ENCODE measurements at places on chromosomes 16 and 17.
A peak's percentile ranks its signal among the peaks of the same experiment; 100 is the strongest.

GRCh38 chr16:76226011-76226410, 51.2 kb upstream of the CNTNAP4 start:
- DNase-seq: peak; percentile 5

DNA sequence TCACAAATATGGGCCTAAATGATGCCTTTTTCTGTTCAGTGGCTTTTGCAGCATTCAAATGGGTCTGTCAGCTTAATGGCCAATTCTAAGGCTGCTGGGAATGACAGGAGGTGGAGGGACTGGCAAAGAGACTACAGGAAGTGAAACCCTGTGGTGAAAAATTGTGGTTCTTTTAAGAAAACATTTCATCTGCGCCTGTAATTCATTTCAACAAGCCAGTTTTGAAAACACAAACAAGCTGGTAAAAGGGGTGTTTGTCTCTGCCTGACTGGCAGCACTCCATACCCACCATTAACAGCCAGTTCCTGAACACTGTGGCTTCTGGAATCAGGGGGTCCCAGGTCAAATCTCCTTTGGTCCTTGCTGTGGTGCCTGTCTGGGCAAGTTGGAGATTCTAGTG, 3.6 kb upstream of the KDM8 start:
- no peak for DNase-seq

DNA sequence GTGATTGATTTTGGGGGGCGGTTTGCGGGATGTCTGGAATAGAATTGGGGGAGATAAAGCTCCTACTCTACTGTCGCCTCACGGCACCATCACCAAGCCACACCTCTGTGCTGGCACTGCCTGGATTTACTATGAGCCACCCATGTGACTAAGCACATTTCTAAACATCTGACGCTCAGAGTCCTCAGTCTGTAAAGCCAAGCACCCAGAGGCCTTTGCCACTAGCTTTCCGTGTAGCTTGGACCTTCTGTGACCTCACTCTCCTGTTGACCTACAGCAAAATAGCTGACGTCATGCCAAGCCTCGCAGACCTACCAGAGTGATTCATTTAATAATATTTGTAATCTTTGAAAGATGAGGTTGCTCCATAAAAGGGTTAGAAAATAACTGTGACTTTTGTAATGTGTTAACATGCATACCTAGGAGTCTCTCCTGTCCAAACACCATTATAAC, 38.5 kb upstream of the MYOCD start:
- no peak for DNase-seq

GRCh38 chr16:86193528-86194193, 294.7 kb downstream of the IRF8 start:
- no peak for DNase-seq

- DNase-seq: no peak
These were observed 109.1 kb upstream of the CDC42EP4 start for GRCh38 chr17:73420897-73421296.

- no peak for DNase-seq
These were observed 16.0 kb downstream of the CSNK1D start for GRCh38 chr17:82257473-82257872.

GRCh38 chr16:57652695-57653471, 15.2 kb upstream of the ADGRG3 start:
- no peak for DNase-seq

- DNase-seq: peak; percentile 54
These were observed 2.5 kb upstream of the CDH3 start for GRCh38 chr16:68642436-68643101.

DNA sequence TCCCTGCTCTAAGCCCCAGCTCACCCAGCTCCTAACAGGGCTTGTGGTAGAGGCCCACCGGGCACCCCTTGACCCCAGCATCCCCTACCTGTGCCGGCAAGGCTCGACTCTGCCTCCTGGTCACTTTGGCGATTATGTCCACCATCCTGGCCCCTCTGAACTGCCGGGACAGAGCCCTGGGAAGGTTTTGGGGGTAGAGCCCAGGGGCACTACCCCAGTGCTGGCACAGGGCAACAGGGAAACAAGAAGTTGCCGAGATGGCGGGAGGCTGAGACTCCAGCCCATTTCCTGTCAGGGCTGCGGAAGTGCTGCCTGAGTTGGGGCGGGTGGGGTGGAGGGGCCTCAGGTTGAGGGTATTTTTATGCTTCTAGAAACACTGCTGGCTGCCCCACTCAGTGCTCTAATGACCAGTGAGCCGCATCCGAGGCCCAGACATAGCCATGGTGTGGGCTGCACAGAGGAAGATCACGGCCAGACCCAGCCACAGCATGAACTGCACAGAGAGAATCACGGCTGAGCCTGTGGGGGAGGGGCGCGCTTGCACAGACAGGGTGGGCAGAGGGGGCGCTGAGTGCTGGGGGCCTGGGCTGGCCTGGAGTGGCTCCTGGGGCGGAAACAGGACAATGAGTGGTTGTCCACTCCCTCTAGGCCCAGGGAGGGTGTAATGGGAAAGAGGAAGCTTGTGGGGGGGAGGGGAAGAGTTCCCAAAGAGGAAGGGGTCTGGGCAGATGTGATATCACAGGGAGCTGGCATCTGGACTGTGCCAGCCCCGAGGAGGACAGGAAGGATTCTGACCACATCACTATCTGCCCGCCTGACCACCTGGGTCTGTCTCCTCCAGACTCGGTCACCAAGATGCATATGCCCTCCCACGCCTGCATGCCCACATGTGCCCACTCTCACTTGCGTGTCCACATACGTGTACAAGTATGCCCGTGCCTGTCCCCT, 22.3 kb downstream of the ARHGAP27 start:
- DNase-seq: no peak

DNA sequence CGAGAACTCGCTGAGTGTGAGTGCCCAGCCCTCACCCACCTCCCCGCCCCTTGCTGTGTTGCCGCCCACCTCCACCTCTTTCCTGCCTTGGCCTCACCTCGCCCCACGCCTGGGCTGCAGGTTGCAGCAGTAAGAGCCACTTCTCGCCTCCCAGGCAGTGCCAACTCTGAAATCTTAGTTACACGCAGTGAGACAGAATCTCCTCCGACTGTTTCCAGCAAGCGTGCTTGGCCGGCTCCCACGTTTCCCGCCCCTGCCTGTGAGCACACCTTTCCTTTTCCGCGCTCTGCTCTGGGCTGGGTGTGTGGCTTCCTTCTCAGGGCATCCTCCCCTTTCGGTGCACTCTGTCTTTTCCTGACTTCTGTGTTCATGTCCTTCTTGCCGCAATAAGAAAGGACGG, 5.7 kb downstream of the ENGASE start:
- no peak for DNase-seq

DNA sequence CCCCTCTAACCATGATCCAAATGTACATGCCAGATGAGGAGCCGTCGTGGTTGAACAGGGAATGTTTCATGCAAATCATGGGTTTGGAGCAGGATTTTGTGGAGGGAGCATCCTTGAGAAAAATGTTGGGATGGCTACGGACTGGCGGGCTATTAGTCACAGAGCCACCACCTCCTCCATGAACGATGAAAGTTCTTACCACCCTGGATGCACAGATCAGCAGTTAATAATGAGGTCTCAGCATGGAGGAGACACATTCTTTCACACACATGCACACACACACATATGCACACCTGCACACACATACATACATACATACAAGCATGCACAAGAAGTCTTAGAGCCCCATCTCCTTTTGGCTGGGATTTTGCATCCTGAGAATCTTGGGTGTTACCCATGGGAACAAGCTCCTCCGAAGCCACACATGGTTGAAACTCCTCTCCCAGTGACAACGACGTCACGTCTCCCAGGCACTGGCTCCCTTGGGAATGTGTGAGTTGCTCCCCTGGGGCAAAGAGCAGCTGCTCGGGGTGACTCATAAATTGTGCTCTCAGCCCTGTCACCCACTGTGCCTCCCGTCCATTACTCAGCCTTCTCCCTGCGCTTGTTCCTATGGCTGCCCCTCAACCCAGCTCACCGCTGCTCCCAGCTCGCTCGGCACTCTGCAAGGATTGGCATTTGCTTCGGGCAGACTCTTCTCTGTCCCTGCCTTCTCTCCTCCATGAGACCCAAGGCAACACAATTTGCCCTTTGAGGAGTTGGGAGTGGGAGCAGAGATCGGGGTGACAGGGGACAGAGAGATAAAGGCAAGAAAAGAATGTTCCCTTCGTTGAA, 344.6 kb downstream of the SOX9 start:
- DNase-seq: peak; percentile 90

GRCh38 chr16:12168074-12169000, 191.8 kb downstream of the SNX29 start:
- no peak for DNase-seq

GRCh38 chr17:82371333-82372248, at the start of gene UTS2R:
Gene UTS2R, plus strand, starts transcription at chr17:82371765. Its CDS starts 2,560 bp downstream, at chr17:82374325.
- no peak for DNase-seq

DNA sequence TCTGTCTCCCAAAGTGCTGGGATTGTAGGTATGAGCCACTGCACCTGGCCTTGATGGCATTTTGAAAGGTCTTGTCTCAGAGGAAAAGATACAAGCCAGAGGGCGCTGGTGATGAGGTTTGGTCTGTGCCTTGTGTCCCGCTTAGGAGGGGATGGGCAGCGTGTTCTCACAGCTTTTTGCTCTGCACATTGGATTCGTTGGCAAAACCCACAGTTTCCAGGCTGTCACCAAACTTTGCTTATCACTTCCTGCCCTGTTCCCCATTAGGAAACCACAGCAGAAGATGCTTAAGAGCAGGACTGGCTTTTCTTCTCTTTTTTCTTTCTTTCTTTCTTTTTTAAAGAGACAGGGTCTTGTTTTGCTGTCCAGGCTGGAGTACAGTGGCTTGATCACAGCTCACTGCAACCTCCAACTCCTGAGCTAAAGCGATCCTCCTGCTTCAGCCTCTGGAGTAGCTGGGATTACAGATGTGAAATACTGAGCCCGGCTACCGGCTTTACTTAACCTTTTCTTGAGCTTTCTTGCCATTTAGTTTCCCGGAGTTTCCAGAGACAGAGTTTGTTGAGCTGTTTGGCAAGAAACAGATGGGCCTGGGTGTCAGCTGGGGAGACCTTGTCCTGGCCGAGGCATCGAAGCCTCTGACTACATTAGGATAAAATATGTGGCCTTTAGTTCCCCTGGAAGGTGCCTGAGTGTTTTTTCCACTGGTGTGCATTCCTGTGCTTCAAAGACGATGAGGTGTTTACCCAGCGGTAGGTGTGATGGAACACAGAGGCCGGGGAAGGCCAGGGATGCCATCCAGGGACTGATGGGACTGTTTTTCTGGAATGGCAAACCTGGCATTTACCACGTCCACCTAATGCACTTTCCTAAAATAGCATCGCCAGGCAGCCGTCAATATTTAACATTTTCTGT, 112.9 kb downstream of the ABCC1 start:
- no peak for DNase-seq

DNA sequence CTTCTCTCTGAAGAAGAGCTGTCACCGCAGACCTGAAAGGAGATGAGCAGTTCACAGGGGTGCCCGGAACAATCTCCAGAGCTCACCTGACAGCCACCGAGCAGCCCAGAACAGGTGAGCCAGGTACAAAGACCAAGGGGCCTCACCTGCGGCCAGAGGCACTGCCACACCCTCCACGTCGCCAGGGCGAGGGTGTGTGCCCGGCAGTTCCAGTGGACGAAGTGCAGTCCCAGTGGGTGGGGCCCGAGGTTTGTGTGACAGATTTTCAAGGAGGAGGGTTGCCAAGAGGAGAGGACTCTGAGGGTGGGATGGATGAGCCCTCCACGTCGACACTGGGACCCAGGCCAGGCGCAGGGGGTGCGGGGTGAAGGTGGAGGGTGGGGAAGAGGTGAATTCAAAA, 61.7 kb downstream of the SMPD3 start:
- DNase-seq: no peak

DNA sequence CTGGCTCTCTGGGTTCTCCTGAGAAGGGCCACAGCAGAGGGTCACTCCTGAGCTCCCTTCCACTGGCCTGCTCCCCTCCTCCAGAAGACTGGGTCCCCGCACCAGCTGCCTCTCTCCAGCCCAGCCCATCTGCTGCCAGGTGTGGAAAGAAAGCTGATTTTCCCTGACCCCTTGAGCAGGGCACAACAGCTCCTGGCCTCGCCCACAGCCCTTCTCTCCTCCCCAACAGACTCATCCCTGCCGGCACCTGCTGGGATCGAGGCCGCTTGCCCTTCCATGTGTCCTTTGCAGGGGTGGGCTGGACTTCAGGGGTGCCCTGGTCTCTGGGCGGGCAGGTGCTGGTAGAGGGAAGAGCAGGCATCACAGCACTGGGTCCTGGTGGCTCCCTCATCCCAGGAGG, 4.8 kb upstream of the SMIM5 start:
- no peak for DNase-seq

DNA sequence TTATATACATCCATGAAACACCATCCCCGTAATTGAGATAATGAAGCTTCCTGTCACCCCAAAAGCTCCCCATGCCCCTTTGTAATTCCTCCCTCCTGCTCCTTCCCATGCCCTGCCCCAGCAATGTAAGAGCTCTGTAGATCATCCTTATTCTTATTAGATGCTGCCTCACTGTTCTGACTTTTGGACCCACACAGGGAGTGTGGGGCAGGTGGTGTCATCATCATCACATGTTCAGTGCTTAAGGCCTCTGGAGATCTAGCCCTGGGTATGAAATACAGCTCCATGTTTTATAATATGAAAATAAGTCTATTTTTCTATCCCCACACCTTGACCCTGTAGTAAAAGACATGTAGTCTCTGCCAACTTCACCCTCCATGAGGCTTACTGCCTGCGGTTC, 1.9 kb downstream of the XAF1 start:
- no peak for DNase-seq

DNA sequence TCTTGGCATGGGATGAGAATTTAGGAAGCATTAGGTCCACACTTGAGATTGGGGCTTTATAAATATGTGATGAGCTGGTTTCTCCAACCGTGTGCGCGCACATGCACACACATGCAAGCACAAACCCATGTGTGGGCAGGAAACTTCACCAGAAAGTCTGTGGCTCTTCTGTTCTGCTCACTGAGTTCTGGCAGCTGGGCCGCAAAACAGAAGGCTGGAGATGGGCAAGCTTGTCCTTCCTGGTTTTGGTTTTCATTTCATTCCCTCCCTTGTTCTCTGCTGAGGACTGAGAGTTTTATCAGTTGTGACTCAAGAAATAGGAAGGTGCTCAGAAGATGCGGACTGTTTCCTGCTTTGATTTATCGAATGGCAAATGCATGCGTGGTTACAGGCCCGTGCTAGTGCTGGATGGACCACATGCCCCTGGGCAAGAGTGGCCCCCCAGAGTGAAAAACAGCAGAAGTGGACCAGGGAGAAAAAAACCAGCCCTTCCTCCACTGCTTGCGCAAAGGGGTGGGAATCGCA, 14.1 kb downstream of the MAP3K14 start:
- no peak for DNase-seq

GRCh38 chr16:81641395-81642106, 137.5 kb upstream of the PLCG2 start:
- DNase-seq: peak; percentile 61

DNA sequence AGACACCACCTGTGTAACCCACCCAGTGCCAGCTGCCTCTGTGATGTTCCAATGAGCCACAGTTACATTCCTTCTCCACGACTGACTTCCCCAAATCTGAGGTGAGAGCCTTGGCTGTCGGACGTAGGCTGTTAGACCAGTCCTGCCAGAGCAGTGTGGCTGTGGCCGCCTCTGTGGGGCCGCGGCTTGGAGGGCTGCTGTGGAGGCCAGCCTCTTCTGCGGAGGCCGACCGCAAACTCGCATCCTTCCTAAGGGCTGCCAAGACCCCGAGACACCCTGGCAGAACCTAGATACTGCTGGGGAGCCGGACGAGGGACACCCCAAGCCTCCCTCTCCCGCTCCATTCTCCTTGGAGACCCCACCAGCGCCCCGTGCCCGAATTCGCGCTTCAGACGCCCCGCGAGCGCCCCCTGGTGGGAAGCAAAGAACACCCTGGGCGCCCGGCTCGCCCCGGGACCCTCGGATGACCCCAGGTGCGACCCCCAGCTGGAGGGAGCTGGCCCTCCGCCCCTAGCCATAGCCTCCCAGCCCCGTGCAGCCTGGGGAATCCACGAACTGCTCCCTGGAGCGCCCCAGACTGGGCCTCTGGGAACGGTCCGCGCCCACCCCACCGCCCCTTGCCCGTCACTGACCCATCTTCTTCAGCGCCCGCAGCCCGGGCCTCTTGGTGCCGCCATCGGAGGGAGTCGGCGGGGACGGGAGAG, 547 bp downstream of the PLCD3 start:
- no peak for DNase-seq
